ENCODE measurements at places on chromosomes 7 and 10.

GRCh38 chr7:74567318-74567668 is 90.2 kb upstream of the GTF2I start:
- DNase-seq: no peak

DNA sequence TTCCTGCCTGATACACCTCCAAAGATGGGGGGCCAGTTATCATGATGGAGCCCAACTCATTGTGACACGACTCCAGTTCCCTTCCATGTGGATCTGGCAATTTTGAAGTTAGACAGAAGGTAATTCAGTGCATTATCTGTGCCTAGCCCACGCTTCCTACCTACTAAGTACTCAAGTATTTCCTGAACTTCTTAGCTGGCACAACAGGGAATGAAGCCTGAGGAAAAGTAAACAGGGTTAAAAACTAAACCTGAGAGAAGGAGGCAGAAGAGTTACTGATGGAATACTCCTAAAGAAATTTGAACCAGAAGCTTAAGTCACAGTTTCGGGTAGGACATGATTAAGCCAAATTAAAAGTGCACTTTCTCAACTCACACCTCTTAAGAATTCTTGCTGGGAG is 1.1 kb upstream of the SEC31B start:
- no peak for DNase-seq

DNA sequence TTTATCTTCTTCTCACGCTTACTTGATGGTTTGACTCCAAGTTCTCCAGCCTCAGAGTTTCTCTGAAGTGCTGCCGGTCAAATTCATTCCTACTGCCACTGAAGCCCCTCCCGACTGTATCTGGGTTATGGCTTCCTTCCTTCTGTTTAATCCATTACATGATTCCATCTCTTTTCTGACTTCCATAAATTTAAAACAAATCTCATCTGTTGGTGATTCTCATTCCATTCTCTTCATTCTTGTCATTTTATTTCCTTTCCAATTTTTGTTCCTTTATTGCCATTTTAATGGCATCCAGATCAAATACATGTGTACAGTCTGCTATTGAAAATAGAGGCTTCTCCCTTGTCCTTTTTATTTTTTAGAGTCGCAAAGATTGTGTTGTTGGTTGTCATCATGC is 25.4 kb upstream of the HIBADH start:
- DNase-seq: no peak

- no peak for DNase-seq
These were observed 26.1 kb downstream of the SHTN1 start for GRCh38 chr10:116978901-116979300.

GRCh38 chr10:126350216-126350992 is 37.9 kb downstream of the ADAM12 start:
- no peak for DNase-seq

DNA sequence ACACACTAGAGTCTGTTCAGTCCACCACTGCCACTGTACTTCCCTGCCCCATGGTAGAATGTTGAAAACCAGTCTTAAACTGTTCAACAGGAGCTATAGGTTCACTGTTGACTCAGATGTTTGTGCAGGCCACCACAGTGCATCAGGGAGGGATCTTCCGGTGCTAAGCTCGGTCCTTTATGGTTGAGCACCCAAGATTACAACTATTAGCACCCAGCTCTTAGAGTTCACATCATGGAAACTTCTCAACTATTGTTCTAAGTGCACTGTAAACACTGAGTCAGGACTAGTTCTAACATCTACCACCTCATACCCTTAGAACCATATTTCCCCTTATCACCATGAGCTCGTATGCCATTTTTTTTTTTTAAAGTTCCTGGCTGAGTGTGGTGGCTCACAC is 97.1 kb upstream of the MXI1 start:
- no peak for DNase-seq

- no peak for DNase-seq
These were observed 343.3 kb downstream of the FRMD4A start for GRCh38 chr10:13987446-13987845.

- no peak for DNase-seq
These were observed 83.0 kb upstream of the SEC61G start for GRCh38 chr7:54841772-54842697.

GRCh38 chr7:143085109-143085508 is 33.0 kb downstream of the OR6V1 start:
- no peak for DNase-seq

GRCh38 chr10:983971-984655 is 4.1 kb upstream of the GTPBP4 start:
- no peak for DNase-seq

- no peak for DNase-seq
These were observed 8.1 kb downstream of the TASOR2 start for GRCh38 chr10:5692461-5693358.

- DNase-seq: no peak
These were observed 46.7 kb downstream of the PARD3 start for GRCh38 chr10:34768261-34768971.

- no peak for DNase-seq
These were observed 492.0 kb downstream of the KIF20B start for GRCh38 chr10:90193240-90193985.

- no peak for DNase-seq
These were observed 237.8 kb downstream of the KIAA1217 start for GRCh38 chr10:24446739-24447138.

DNA sequence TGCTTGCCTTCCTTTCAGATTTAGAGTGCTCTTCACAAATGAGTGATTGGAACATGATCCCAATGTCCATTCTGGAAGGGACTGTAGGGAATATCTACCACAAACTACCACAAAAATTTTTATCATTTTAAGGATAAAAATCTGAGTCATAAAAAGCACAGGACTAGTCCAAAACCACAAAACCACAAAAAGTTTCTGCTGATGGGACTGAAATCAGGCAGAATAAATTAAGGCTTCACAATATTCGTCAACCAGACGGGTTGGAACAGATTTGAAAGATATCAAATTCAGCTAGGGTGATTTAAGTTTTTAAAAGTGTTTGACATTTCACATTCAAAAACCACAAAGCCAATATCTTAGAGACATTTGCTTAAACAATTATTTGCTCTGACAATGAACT is 100.1 kb upstream of the PTN start:
- no peak for DNase-seq

DNA sequence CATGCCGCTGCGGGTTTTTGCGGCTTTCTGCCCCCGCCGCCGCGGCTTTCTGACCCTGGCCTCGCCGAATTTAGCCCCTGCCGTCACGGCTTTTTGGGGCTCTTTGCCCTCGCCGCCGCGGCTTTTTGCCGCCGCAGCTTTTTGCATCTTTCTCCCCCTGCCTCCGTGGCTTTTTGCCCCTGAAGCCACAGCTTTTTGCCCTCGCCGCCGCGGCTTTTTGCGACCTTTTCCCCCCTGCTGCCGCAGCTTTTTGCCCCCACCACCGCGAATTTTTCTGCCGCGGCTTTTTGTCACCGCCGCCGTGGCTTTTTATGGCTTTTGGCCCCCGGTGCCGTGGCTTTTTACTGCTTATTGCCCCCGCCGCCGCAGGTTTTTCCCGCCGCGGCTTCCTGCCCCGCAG is 636.5 kb downstream of the ZNF716 start:
- no peak for DNase-seq

DNA sequence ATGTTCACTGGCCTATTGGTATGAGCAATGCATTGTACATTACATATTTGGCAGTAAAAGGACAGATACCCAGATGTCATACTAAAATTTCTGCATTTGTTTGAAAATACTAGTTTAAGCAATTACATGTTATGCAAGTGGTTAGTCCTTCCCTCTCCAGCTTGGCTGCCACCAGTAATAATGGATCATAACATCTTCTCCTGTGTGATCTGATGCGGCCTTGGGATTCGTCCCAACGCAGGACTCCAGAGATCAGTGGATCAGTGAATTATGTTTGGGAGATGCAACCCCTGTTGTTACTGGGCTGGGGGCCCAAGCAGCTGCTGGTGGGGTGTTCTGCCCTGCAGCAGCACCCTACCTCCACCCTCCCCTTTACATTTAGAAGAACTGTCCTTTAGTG is 11.2 kb upstream of the PDK4 start:
- no peak for DNase-seq

- no peak for DNase-seq
These were observed 643.2 kb downstream of the PHTF2 start for GRCh38 chr7:78441737-78442136.

- DNase-seq: no peak
These were observed 91.1 kb downstream of the MAD1L1 start for GRCh38 chr7:2141651-2142050.

DNA sequence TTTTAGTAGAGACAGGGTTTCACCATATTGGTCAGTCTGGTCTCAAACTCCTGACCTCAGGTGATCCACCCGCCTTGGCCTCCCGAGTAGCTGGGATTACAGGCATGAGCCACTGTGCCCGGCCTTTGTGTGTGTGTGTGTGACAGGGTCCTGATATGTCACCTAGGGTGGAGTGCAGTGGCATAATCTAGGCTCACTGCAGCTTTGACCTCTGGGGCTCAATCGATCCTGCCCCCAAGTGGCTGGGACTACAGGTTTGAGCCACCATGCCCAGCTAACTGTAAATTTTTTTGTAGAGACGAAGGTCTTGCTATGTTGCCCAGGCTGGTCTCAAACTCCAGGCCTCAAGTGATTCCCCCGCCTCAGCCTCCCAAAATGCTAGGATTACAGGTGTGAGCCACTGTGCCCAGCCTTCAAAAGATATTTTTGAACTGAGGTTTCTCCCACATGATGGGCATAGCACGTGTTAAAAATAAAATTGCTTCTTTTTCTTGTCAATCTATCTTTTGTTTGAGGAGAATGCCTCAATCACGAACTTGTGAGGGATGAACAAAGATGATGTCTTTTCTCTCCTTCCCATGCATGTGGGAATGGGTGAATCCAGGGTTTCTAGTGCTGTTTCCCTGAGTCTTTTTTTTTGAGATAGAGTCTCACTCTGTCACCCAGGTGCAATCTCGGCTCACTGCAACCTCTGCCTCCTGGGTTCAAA is 30.8 kb upstream of the PSAP start:
- no peak for DNase-seq

DNA sequence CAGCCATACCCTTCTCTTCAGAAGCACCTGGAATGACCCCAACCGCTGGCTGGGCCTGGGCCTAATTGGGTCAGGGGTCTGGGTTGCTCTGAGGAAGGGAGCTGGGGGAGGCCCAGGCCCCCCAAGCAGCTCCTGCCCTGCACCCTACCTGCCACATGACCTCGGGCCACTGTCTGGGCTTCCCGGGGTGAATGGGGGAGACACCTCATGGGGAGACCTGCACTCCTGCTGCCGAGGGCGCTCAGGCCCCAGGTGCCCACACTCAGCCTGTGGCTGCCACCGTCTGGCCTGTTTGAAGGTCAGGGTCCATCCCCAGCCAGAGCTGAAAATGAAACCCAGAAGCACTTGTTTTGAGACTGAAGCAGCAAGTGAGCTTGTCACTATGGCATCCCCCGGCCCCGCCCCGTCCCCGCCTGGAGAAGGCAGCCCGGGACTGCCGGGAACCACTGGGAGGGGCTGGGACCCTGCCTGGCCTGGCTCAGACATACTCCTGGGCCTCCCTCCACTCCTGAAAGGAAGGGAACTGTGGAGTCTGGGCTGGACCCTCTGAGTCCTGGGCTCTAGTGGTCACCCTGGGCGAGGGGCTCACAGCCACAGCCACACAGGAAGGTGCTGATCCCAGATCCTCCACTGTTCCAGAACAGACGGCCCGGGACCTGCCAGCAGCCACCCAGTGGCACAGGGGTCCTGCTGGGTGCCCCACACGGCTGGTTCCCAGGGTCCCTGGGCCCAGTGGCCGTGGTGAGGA is 7.4 kb upstream of the MICALL2 start:
- DNase-seq: no peak

GRCh38 chr10:102681696-102682095 is 32.5 kb downstream of the ARL3 start:
- no peak for DNase-seq

- DNase-seq: no peak
These were observed 67.9 kb upstream of the NFKB2 start for GRCh38 chr10:102327641-102328040.

DNA sequence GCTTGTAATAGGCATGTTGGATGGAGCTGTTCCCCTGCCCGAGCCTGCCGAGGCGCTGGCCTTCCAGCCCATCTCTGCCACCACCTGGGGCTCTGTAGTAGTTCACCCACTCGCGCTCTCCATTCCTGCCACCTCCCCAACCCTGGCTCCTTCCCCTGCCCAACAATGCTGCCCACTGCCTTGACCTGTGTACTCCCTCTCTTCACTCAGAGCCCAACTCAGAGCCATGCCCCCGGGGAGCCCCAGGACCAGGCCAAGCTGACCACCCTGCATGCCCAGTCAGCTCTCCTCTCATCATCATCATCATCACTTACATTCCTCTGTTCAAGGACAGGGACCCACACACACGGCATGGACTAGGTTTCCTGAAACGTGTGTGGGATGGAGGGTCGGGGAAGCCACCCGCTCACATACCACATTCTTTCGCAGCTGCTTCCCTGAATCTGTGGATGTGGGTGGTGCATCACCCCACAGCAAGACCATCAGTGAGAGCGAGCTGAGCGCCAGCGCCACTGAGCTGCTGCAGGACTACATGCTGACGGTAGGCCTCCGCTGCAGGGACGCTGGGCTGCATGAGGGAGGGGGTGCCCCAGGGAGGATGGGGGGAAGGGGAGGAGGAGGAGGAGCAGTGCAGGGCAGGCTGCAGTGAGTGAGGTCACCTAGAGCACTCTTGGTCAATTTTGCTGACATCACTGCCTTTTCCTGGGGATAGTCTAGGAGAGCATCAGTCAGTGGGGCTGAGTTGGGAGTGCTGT is 15.6 kb downstream of the NACAD start:
- DNase-seq: no peak

DNA sequence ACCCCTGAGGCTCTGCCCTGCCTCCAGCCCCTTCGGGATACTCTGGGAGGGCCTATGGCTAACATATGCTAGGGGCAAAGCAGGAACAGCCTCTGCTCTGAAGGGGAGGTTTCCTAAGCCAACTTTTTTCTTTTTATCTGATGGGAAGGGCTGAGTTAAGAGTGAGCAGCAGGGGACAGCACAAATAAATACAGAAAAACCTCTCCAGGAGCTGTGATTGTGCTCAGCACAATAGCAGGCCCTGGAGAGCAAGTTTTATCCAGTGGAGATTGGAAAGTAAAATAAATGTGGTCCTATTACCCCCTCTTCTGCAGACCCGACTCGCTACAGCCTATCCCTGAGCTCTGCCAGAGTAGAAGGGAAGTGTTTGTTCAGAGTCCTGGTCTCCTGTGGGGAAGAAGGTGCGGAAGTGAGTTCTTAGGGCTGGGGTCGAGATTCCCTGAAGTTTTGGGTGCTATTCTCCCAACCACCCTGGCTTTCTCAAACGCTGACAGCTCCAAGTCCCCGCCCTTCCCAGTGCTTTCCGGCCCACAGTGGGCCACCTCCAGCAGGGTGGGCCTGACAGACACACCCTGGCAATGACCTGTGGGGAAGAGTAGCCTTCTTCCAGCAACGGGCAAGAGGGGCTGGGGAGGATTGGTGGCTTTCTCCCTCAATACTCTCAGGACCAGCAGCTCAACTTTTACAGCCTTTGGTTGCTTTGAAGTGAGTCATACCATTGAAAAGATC is 23.0 kb upstream of the AFAP1L2 start:
- no peak for DNase-seq
